ENCODE measurements at places on chromosomes 1 and 21.

DNA sequence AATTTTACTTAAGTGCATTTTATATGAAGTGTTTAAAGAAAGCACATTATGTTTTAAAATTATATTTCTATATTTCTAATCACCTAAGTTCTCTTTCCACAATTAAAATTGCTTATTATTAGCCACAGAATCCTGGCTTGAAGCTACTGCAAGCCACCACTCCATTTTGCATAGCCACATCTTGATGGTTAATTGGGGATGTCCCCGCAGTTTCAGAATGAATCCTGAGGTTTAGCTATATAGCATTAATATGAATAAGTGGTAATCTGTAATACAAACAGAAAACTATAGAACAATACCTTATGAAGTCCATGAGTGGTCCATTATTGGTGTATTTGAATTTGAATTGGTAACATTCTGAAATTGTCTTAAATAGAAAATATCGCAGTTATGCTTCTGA, 11.6 kb upstream of the GOLPH3L start:
- H3K27me3 ChIP-seq, result no peaks in the 10 kb centered on the region
- H3K4me3 ChIP-seq, result no peak overlapping the region
- H3K36me3 ChIP-seq, result no peaks in the 10 kb centered on the region
- DNase-seq, result no peak

DNA sequence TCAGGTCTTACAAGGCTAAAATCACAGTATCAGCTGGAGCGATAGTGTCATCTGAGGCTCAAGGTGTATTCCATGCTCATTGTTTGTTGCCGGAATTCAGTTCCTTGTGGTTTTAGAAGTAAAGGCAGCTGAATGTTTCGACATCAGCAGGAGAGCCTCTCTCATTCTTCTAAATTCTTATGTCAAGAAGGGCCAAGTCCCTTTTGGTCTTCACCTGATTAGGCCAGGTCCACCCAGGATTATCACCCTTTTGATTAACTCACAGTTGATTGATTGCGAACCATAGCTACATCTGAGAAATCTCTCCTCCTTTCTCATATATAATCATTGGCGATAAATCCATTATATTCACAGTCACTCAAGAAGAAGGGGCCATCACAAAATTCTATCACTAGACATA, 806.7 kb upstream of the PRMT6 start:
- no peak for DNase-seq
- no peaks in the 10 kb centered on the region for H3K36me3 ChIP-seq
- H3K4me3 ChIP-seq, result no peak overlapping the region
- H3K27me3 ChIP-seq, result no peaks in the 10 kb centered on the region

- H3K36me3 ChIP-seq, result no peaks in the 10 kb centered on the region
- no peaks in the 10 kb centered on the region for H3K4me1 ChIP-seq
- no peak overlapping the region for H3K27ac ChIP-seq
- no peak overlapping the region for H3K4me3 ChIP-seq
- no peaks in the 10 kb centered on the region for H3K27me3 ChIP-seq
These were observed 152.9 kb downstream of the CNIH3 start for GRCh38 chr1:224768971-224769370.

GRCh38 chr1:16294219-16295212, 57.5 kb upstream of the CPLANE2 start:
- H3K27ac ChIP-seq, result peak overlapping the region; percentile 87
- peaks cover 4% of the 10 kb centered on the region for H3K36me3 ChIP-seq
- H3K27me3 ChIP-seq, result no peaks in the 10 kb centered on the region
